Inflammatory macrophage treated with lipopolysaccharide for 4 hours (primary cell): ENCODE measurements at places on chromosomes 1 and 21.

DNA sequence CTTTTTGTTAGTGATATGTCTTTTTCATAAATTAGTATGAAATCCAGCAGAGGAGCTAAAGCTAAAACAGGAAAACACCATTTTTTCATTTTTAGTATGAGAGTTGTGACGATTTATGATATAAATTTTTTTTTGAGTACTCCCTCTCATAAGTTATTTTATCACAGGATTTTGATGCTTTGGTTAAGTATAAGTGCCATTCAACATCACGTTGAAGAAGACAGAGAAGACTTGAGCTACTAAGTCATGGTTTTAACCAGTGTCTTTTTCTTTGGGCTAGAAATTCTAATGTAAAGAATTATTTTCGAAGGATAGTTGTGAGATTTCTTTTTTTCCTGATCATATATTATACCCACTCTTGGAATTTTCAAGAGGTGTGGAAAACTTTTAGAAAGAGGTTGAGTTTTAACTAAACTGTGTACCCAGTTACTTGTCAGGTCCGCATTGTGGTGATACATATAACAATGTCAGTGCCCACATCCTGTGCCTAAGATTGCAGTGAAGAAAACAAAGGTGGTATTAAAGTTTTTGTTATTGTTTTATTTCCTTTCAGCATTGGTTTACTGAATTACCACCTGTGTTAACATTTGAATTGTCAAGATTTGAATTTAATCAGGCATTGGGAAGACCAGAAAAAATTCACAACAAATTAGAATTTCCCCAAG, 93.8 kb downstream of the USP25 start:
- DNase-seq, result no peak

DNA sequence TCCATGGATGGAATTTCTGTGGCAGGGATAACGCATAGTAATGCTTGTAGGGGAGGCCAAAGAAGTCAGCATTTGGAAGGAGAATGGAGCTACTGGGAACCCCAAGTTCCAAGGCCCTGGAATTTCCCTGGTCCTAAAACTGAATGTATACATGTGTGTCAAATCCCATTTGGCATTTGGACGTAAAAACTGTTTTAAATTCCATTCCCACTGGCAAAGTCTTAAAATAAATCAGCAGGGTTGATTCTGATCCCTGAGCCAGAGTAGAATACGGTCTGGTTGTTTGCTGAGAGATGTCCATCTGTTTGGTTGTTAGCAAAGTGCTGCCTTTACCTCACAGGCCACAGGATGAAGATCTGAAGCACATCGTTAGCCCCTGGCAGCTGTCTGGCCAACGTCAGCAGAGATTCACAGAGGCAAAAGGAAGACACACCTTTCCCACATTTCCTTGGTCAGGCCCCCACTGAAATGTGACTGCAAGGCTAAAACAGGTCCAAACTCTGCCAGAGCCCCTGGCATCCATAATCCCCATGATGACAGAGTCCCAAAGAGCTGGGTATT, 62.2 kb downstream of the GORAB start:
- DNase-seq, result no peak

DNA sequence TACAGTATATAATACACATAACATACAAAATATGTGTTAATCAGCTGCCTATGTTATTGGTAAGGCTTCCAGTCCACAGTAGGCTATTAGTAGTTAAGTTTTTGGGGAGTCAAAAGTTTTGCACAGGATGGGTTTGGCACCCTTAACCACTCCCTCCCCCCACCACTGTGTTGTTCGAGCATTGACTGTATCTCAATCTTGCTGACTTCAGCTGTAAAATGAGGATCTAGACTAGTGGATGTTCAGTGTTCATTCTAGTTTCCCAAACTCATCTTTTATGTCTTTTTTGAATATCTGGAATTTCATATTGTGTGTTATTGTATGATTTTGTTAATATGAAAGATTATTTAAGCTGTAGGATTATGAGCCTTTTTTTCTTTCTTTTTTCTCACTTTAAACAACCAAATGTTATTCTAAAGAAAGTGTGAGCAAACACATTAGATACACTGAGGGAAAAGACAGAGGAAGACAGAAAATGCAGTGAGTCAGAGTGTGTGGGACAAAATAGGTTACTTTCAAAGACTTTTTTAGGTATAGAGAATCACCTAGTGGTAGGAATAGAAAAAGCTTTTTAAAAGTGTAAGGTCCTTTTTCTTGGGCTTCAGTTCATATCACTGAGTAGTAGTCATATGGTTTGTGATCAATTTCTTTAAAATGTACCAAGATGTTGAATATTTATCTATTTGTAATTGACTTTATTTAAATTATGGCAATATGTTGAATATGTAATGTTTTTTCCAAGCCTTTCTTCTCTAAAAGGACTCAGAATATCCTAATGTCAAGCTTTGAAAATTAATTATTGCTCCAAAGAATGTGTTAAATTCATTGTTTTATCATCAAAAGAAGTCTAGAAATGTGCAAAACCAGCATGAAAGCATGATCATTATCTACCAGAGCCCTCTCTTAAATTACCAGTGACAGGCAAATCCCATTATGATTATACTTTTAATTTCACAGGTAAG, 17.9 kb upstream of the CENPF start:
- peak; percentile 5 for DNase-seq

GRCh38 chr1:154822717-154823116, 47.4 kb downstream of the KCNN3 start:
- no peak for DNase-seq

GRCh38 chr1:109371341-109371739, 26.4 kb downstream of the SORT1 start:
- peak; percentile 90 for DNase-seq
